ENCODE measurements at places on chromosomes 13 and 19.

- DNase-seq = no peak
Measured at GRCh38 chr13:95479731-95480130, 72.8 kb upstream of the CLDN10 start.

- DNase-seq = no peak
Measured at GRCh38 chr13:67740871-67741535, 510.9 kb upstream of the PCDH9 start.

GRCh38 chr19:16859626-16860025 lies 29.2 kb upstream of the F2RL3 start:
- DNase-seq = no peak

GRCh38 chr19:57239982-57240310 lies 486 bp upstream of the ZNF805 start:
- no peak for DNase-seq

DNA sequence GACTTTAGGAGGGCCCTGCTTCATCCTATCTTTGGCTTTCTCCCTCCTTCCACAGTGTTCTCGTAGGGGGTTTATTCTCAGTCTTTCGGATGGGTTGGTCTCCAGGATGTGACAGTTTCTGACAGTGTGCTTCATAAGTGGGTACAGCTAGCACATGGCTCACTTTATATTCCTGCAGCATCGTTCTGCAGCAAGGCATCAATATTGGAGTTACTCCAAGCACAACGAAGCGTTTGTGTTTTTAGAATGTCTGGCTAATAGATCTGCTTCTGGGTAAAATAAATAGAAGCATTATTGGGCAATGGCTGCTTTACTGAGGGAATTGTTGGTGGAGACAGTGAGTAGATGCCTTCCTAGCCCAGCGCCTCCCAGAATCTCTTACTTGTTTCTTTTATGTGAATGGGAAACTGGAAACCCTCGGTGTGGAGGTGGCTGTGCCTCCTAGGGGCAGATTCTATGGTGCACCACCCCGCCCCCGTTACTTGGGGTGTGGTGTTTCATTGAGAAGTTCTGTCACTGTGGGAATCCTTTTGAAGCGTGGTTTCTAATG lies 2.0 kb downstream of the FARP1 start:
- no peak for DNase-seq

DNA sequence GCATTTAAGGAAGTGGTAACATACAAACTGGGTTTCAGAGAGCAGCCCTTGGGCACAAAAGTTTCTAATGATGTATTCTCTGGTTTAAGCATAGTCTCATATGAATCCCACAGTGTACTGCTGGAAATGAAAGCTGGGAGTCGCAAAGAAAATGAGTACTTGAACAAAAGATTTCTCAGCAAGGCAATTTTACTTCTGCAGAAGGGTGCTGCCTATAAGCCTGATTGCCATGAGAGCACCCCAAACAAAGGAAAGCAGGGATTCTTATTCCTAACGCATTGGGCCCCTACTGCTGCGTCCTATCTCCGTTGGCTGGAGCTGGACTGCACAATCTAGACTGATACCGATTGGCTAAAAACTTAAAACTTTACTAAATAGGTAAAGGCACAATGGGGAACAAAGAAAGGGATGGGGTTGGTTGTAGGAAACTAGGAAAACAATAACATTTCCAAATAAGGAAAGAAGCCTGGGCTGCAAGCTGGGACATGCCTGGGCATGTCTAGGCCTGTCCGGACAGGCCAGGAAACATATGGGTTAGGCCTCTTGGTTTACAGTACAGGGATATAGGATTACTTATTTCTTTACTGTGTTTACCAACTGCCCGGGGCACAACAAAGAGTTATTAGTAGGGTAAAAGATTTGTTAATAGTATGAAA lies 27.4 kb upstream of the VN1R4 start:
- no peak for DNase-seq

GRCh38 chr19:28883241-28883693 lies 329.7 kb downstream of the UQCRFS1 start:
- DNase-seq = no peak

Data from activated CD4-positive, CD25-positive, alpha-beta regulatory T cell (primary cell).